Dermis blood vessel endothelial cell (primary cell): ENCODE measurements at places on chromosomes 12 and 14.

- peak; percentile 58 for DNase-seq
Measured at GRCh38 chr12:104285740-104286515, 17.6 kb upstream of the EID3 start.

DNA sequence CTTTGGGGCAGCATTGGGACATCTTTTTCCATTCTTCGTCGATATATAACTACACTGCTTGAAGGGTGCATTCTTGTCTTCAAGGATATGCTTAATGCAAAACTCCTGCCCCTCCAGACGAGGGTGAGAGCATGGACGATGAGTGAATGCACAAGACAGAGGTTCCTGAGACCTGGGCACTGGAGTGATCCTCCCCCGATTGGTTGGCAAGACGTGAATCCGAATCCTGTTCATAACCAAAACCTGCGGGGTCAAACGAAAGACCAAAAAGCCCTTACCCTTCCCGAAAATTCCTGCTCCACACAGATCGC lies 684 bp downstream of the KANSL2 start:
- DNase-seq, result peak; percentile 55

- DNase-seq, result no peak
Measured at GRCh38 chr14:99479160-99479905, 1.3 kb downstream of the SETD3 start.

GRCh38 chr12:10048526-10048925 lies 18.0 kb downstream of the CLEC9A start:
- DNase-seq, result no peak

DNA sequence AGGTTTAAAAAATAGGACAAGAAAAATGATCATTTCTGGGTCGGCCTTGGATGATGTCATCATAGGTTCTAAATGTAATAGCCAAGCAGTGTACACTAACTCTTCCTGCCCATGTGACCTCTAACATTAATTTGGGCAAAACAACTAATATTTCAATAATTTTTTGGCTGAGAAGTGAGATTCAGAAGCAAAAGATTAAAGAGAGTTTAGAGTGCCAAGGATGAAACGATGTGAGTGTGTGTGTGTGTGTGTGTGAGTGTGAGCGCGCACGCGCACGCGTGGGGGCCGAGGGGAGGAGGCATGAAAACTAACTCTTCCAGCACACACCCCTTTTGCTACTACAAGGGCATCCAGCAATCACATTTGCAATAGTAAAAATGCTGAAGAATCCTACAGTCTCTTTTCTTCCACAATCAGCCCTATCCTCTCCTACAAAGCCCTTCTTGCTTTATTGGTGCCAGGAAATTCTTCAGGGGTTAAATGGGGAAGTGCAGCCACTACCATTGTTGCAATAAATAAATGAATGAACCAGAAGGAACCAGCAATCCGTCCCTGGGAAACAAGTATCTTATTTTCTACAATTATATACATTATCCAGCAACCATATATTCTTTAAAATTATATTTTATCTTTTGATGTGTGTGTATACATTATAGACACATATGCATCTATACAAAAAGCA lies 52.9 kb downstream of the PEBP1 start:
- no peak for DNase-seq

GRCh38 chr14:96047101-96047500 lies 7.9 kb downstream of the C14orf132 start:
- no peak for DNase-seq

- no peak for DNase-seq
Measured at GRCh38 chr12:15726027-15726877, 62.9 kb downstream of the EPS8 start.

GRCh38 chr12:127231371-127231770 lies 1035.6 kb upstream of the TMEM132C start:
- no peak for DNase-seq

DNA sequence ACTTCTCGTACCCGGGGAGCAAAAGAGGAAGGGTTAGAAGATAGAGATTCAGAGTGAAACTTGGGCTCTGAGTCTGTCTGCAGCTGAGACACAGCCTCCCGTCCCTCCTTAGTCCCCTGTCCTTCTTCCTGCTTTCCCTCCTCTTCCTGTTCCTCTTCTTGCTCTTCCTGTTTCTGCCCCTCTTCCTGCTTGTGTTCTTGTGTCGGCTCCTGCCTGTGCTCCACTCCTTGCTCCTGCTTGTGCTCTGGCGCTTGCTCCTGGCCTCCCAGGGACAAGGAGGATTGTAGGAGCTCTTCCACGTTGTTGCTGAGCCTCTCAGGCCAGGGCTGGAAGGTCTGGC lies 3.0 kb downstream of the ACRBP start:
- DNase-seq, result no peak

- DNase-seq, result no peak
Measured at GRCh38 chr12:26455936-26456574, 260.7 kb downstream of the SSPN start.

GRCh38 chr12:113365639-113366395 lies 7.4 kb downstream of the PLBD2 start:
- DNase-seq, result no peak

GRCh38 chr12:92539110-92539749 lies 163.6 kb upstream of the PLEKHG7 start:
- DNase-seq, result peak; percentile 95

- DNase-seq, result no peak
Measured at GRCh38 chr14:54489318-54489683, 521 bp upstream of the GMFB start.

- no peak for DNase-seq
Measured at GRCh38 chr12:102026728-102027127, 35.1 kb downstream of the WASHC3 start.

DNA sequence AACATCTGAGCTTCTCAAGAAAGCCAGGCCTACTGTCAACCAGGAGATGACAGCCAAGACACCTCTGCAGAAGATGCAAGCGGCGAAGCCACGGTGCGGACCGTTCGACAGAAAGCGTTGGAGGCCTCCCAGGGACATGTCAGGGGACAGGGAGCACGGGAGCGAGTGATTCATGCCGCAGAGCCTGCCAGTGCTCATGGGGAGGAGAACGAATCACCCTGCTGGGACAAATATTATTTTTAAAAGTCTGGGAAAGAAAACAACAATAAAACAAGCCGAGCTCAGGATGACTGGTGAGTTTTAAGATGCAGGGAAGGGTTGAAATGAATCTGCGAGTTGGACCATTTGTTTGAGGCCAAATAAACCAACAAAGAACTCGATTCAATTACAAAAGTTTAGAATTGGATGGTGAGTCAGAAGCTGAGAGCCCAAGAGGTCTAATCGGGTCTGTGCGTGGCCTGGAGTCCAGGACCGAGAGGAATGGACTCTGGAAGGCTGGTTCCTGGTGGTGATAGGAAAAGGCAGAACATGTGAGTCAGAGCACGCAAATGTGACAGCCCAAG lies 91.0 kb downstream of the RBM19 start:
- no peak for DNase-seq

DNA sequence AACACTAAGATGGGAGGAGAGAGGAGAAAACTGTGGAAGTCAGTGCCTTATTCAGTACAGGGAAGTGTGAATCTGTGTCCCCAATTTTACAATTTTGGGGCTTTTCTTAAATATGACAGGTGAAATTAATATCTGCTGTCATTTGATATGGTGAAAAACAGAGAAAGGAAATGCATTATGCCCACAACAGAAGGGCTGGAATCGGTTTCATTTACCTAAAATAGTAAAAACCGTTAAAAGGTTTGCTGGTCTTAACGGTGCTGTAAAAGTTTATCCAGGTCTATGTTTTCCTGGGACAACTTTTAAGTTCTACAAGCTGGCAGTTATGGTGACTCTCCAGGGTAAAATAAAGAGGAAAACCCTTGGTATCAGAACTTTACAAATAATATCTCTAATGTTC lies 310.8 kb downstream of the FUT8 start:
- DNase-seq, result no peak

DNA sequence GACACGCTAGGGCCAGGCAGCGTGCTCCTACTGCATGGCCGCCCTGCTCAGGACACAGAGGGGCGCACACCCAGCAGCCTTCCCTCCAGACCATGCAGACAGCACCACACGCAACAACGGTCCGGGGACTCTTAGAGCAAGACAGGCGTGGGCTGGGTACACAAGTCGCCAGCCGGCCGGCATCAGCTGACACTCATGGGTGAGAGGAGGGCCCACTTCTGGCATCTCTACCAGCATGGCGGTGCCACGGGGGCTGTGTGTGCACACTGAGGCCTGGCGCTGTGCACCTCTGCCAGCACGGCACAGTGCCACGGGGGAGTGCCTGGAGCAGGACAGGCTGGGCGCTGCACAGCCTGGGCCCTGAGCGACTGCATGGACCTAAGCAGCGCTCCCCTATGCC lies 6.7 kb upstream of the BTBD6 start:
- no peak for DNase-seq
